ENCODE measurements at places on chromosomes 5 and 9.
A peak's percentile ranks its signal among the peaks of the same experiment; 100 is the strongest.

DNA sequence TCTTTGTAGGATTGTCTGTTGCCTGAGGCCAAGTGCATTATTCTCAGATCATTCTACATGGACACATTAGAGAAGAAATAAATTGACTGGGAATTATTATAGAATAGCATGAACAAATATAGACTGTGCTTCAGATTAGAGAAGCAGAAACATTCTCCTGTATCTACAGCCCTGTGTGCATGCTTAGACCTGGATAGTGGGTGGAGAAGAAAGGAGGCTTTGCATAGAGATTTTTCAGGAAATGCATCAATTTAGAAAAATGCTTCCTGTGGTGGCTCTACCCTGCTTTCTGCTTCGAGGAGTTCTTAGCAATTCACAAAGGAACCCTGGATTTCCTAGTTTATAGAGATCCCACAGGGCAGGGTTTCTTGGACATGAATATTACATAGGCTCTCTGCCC is 66.7 kb downstream of the IRX1 start:
- DNase-seq, result no peak

GRCh38 chr9:75071530-75072122 is 16.3 kb downstream of the NMRK1 start:
- no peak for DNase-seq

DNA sequence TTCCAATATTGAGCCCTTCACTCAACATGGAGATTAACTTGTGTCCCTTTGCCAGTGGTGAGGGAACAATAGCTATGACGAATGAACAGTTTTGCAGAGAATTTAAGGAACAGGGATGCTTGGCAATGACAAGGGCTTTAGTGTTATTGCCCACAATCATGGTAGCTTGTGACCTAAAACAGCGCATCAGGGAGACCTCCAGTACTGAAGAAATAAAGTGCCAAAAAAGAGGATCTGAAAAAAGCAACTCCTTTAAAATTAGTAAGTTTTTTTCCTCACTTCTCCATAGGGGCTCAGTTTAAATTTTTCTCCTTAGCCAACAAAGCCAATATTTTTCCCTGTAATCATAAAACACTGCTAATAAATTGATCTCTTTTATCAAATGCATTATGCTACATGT is 41.8 kb upstream of the PAM start:
- DNase-seq, result no peak

GRCh38 chr5:139734539-139734916 is 61.1 kb upstream of the PSD2 start:
- no peak for DNase-seq

DNA sequence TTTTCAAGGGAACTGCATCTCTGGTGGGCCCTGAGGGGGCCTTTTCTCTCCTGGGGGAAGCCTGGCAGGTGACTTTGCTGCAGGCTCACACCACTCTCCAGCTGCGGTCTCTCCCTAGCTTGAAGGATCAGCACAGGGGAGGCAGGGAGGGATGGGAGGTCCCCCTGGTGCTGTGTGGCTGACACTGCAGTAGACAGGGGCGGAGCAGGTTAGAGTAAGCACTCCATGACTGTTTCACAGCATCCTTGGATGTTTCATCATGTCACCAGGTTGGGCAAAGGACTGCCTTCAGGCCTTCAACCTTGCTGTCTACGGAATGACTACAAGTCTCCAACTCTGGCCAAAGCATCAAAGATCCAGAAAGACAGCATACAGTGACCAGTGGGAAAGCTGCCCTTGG is 470.7 kb downstream of the CDK5RAP2 start:
- DNase-seq, result no peak

DNA sequence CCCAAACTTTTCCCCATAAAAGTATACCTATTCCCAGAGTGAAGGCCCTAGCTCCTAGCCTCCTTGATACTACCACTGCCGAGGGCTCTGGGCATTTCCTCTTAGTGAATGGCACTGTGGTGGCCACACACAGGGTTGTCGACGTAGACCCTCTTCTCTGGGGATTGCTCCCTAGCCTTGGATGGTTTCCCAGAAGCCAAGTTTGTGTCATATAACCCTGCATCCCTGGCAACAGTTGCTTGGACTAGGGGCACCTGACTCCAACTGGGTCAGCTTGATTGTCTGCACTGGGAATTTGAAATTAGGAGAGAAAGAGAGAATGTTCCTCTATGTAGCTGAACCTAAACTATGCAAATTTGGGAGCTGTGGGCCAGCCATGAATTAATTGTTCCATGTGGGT is 32.3 kb upstream of the KIF2A start:
- DNase-seq, result no peak

DNA sequence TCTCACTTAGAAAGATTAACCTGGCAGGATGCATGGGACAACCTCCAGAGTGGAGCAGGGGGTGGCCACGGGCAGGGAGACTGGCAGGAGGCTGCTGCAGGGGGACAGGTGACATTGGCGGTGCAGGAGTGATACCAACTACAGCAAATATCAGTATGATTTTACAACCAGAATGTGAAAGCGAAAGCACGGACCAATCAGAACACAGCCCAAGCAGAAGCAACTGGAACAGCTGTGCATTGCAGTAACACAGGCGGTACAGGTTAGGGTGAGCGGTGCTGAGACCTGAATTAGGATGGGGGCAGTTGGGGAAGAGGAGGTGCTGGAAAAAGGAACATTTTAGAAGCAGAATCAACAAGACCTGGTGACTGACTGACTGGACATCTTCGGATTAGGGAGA is 29.3 kb downstream of the POLR1E start:
- no peak for DNase-seq

GRCh38 chr9:70444904-70445303 is 30.4 kb upstream of the KLF9 start:
- no peak for DNase-seq

- DNase-seq, result peak; percentile 11
Measured at GRCh38 chr9:128065907-128066712, 1.0 kb downstream of the NAIF1 start.

- DNase-seq, result no peak
Measured at GRCh38 chr9:115601434-115601833, 483.5 kb upstream of the TNC start.

DNA sequence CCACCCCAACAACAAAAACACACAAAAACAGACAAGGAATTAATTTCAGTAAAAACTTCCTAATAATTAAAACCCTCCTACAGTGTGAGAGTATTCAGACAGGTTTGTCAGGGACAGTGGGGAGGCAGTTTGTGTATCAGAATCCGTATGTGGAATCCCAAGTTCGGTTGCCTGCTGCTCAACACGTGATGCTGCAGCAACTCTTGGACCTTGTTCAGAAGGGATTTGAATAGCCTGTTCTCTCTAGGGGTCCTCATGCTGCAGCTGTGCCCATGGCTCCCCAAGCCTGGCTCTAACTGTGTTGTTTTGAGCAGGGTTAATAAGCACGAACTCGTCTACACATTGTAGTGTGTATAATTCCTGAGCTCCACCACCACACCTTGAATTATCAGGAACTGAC is 28.7 kb downstream of the TLE4 start:
- DNase-seq, result no peak

DNA sequence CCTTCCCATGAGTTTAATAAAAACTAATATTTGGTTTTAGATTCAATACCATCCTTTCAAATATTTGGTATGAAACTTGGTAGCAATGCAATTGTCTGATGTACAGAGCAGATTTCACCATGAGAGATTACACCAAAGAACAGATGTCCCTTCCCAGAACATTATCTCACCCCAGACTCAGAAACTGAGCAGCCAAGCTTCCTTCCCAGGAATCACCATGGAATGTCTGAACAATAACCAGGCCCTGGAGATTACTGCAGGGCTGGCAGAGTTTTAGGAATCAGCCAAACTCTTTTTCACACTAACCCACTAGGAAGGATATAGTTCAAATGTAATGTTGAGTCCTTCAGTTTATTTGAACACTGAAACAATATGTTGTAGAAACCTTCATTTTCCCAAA is 23.9 kb downstream of the CLTA start:
- no peak for DNase-seq

- no peak for DNase-seq
Measured at GRCh38 chr9:107008447-107008846, 145.5 kb downstream of the ZNF462 start.

GRCh38 chr5:87951661-87952060 is 317.0 kb downstream of the TMEM161B start:
- no peak for DNase-seq

DNA sequence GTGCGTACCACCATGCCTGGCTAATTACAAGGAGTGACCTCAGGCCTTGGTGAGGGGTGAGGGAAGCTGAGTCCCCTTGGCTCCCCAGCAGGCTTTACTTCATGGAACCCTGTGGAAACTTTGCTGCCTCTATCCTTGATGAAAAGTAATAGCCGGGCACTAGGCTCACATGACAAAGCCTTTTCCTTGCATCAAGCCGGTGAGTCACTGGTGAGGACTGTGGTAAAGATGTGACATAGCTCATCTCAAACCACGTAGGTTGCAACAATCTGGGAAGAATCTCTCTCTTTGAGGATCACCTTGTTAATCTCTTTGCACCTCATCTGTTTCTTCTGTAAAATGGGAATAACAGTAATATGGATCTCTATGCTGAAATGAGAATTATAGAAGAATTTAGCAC is 116.3 kb upstream of the SLC25A48 start:
- no peak for DNase-seq

DNA sequence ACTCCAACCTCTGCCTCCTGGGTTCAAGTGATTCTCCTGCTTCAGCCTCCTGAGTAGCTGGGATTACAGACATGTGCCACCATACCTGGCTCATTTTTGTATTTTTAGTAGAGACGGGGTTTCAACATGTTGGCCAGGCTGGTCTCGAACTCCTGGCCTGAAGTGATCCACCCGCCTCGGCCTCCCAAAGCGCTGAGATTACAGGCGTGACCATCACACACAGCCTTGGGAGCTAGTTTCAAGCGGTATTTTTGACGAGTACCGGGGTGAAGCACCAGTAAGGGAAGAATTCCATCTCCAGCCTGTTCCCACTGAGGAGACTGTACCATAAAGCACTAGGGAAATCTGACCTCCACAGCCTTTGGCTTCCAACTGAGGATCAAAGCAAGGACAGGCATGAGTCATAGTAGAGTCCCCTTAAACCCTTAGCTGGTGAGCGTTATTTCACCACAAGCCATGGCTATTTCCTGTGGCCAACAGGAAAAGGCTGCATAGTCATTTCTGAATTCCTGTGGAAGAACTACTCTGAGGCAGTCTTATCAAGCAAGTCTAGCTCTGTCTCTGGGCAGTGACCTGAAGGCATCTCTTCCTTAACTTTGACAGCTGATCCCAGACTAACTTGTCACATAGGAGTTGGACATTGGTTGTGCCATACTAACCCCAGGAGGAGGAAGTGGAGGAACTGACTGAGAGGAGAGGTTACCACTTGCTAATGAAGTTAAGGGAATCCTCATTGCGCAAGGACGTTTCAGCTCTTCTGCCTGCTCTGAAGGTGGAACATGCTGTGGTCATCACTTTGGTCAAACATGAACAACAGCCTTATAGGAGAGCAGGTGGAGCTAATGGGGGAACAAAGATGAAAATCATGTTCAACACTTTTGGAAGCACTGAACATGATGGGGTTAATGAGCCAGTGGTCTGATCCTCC is 85.8 kb upstream of the DMRT1 start:
- no peak for DNase-seq

- no peak for DNase-seq
Measured at GRCh38 chr9:34553511-34554021, 30.8 kb upstream of the ENHO start.
